Astrocyte of the spinal cord (primary cell): ENCODE measurements at places on chromosomes 2 and 18.
A peak's percentile ranks its signal among the peaks of the same experiment; 100 is the strongest.

- no peak for DNase-seq
Observed at GRCh38 chr2:13067508-13067907, 350.8 kb downstream of the TRIB2 start.

DNA sequence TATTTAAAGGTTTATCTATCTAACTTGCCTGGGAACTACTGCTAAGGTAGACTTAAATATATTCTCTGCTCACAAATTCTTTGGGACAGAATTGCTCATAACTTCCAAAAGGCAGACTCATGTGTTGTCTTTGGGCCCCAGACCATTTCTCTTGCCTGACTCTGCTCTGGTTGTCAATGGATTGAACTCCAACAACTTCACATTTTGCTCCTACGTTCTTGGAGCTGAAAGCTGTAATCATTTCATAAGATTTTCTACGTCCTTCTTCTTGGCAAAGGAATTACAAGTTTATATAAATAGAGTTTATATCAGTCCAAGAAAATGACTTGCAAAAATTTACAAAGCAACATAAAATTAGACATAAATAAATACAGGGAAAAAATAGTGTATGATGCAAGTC is 32.9 kb upstream of the PPM1B start:
- DNase-seq: no peak

DNA sequence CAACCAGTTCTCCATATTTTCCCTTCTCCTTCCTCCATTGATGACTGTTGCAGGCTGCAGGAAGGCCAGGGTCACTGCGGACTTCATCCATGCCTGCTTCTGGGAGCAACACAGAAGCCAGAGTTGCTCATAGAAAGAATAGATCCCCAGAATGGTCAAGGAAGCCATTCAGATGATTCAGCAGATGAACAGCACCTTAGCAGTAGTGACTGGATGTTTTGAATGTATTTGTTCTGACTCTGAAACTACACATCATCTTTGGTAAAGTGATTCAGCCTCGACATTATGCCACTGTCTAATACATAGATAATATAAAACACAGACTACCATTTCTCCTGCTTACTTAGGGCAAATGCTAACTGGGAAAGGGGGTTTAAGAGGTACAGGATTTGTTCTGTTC is 411.6 kb downstream of the RND3 start:
- peak; percentile 75 for DNase-seq

- no peak for DNase-seq
Observed at GRCh38 chr2:36597003-36597531, 901 bp downstream of the FEZ2 start.

GRCh38 chr2:173948198-173948597 is 17.0 kb downstream of the SP3 start:
- DNase-seq: no peak

DNA sequence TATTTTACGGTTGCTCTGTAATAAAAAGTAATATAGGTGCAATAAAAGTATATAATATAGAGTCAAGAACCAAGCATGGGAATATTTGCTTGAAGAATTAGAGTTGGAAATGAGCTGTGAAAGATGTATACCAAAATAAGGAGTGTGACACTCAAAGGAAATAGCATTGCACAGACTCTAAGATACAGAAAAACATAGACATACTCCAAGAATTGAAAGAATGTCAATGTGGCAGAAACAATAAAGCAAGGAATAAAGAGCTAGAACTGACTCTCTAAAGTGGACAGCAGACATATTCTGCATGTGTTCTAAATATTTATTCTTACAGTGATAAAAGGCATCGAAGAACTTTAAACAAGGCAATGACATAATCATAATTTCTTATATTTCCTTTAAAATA is 561.1 kb upstream of the SETBP1 start:
- no peak for DNase-seq
